Hair follicle dermal papilla cell (primary cell): ENCODE measurements at places on chromosomes 6 and 20. TPM values are rescaled to one million over a fixed set of nuclear protein-coding genes. Genes with fewer than 3 reads are reported as not detected.

DSE gene
- total RNA-seq = 174 and 228 TPM in 2 replicates

CBLN4 gene
- total RNA-seq = not detected in 2 replicates

SOX18 gene
- 0.16 and 0.24 TPM in 2 replicates for total RNA-seq

CST4 gene
- total RNA-seq = not detected in 2 replicates

SPTLC3 gene
- 3.6 and 6.7 TPM in 2 replicates for total RNA-seq

GABRR1 gene
- not detected in 2 replicates for total RNA-seq
